ENCODE measurements at places on chromosomes 3 and 15.

GRCh38 chr3:65605876-65606432, 432.8 kb downstream of the MAGI1 start:
- DNase-seq = no peak

- no peak for DNase-seq
These were observed 140.3 kb downstream of the TBC1D5 start for GRCh38 chr3:17602126-17602525.

GRCh38 chr15:74259821-74260607, 23.9 kb downstream of the CCDC33 start:
- DNase-seq = no peak

- no peak for DNase-seq
These were observed 874 bp downstream of the ZNF662 start for GRCh38 chr3:42906848-42907183.

DNA sequence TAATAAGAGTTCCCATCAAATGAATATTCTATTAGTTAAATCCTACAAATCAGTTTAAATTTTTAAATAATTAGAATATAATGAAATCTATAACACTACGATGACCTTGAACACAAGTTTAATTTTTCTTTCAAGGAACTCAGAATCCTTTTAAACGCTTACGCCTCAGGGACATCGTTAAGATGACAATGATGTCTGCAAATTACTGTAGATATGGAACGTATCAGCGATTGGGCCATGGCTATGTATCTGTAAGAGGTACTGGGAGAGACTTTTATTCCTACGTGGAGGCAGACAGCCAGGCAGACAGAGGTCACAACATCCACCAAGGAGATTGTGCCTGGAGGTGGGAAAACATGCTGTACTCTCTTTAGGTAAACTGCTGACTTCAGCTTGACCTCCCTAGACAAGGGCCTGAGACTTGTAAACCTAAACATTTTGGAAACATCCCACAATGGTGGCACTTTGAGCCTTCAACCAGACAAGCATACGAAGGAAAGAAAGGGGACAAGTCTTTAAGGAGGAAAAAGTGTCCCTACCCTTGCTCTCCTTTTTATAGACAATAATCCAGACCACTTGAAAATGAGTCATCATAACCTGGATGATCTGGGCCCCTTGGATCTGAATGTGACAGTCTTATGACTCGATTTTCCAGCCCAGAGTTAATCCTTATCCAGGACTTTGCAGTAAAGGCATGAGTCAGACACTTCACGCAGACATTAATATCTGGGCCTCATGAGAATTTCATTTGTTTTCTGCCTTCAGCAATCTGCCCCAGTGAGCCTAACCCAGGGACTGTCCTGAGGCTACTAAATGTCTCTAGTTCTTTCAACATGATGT, 6.8 kb upstream of the LDHAL6B start:
- DNase-seq = no peak

DNA sequence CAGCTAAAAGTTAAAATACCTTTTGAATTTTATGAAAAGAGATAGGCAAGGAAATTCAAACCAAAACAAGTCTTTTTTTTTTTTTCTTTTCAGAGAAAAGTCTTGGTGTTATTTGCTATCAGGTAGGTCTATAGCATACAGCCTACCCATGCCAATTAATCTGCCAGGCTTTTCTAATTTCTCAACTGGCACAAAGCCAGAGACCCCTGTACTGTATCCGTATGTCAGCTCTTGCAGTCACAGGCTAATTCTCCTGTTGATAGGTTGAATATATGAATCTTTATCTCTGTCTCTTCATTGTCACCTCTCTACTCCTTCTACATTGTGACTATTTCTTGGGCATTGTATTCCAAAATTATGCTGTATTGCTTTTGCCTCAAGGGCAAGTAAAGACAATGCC, 133.4 kb downstream of the IL5RA start:
- DNase-seq = no peak

- DNase-seq = no peak
These were observed 18.7 kb downstream of the TMEM43 start for GRCh38 chr3:14143271-14144225.

DNA sequence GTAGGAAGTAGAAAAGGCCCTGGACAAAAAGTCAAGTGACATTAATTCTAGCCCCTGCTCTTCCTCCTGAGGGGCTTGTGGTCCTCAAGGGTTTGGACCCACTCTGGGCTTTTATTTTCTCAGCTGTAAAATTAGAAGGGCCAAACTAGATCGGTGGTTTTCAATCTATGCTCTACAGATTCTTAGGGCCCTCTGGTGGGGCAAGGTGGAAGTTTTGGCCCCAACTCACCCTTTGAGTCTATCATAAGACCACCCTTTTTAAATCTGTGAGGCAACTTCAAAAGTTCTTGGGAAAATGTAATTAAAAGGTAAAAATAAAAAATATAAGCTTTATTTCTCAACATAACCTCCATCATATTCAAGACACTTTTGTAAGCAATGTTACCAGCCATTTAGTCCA, 25.6 kb upstream of the CFAP161 start:
- no peak for DNase-seq

DNA sequence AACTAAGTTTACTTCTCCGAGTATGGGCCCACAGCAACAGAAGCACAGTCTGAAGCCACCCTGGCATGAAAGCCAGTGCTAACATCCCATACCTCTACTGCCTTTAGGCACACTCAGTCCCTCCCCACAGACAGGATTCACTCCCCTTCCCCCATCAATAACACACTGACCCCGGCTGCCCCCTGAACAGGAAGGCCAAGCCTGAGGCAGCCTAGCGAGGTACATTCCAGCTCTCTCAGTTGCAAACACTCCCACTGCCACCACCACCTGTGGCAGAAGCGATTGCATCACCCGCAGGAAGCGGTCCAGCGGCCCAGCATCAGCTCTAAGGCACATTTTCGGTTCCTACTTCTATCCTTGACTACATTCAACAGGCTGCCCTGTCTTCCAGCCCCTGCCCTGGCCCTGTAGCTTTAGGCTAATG, 7.0 kb upstream of the BMF start:
- peak; percentile 75 for DNase-seq

- DNase-seq = no peak
These were observed 183.9 kb downstream of the TPRG1 start for GRCh38 chr3:189355481-189356201.

DNA sequence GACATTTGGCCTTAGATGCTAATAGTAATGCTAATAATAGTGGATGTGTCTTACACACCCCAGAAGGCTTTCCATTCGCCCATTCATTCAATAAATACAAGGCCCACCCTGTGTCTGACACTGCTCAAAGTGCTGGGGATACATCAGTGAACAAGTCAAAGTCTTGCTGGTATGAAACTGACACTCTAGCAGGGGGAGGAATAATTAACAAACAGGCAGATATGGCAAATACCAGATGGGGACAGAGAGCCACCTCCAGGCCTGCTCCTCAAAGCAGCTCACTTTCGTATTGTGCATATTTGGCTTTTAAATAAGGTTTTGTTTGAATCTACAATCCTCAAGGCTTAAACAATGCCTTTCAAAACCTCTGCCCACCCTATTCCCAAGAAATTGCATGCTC, 28.3 kb upstream of the LYZL4 start:
- no peak for DNase-seq

DNA sequence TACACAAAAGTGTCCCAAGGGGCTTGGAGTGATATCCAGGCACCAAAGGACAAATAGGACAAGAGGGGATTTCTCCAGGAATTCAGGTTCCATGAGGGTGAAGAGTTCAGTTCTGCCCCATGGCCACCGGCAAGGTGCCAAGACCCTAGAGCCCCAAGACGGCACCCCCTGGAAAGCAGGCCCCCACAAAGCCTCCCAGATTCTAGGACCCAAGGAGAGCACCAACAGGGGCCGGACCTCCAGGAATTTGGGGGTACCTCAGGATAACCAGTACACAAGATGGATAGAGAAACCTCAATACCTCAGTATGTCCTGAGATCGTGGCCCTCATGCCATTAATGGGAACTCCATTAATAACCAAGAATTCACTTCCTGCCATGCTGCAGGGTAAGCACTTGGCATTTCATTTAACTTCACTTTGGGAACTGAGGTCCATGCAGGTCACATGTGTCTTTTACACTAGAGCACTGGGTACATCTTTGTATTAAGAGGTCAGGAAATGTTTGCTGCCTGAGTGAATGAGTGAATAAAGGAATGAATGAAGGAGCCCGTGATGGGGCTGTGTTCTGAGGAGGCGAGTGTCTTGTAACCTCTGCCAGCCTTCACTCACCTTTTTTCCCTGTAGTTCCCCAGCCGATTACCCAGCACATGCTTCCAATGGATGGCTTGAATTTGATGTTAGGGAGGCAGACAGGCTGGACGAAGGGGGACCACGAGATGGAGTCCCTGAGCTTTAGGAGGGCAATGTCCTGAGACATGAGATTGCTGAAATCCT, 15.5 kb upstream of the PRSS50 start:
- DNase-seq = no peak

- DNase-seq = no peak
These were observed 259 bp upstream of the CILP start for GRCh38 chr15:65211482-65211982.

DNA sequence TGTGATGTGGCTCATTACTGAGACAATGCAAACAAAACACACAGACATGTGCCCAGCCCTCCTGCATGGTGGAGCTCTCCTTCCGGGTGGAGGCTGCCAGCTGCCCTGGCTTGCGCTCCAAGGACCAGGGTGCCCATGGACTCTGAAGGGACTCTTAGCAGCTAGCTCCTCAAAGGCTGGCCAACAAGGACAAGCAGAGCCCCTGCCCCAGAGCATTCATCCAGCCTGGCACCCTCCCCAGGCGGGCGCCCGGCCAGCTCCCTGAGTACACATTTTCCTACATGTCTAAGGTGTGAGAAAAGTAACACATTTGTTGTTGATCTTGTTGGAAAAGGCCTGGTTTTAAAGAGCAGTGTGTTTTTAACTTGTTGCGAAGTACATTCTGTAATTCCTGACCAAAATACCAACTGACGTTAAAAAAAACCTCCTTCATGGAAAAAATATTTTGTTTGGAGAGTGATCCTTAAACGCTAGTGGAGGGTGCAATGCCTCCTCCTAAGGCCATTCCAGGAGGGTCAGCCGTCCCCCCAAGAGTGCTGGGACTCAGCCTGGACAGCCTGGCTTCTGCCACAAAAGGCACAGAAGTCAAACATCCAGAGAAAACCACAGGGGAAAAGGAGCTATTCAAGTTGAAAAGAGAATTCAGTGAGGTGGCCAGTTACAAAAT, 86.9 kb downstream of the KLF15 start:
- DNase-seq = no peak

GRCh38 chr3:50267280-50267913, 1.6 kb upstream of the SEMA3B start:
- DNase-seq = no peak

GRCh38 chr3:7029562-7029961, 168.6 kb downstream of the GRM7 start:
- no peak for DNase-seq

DNA sequence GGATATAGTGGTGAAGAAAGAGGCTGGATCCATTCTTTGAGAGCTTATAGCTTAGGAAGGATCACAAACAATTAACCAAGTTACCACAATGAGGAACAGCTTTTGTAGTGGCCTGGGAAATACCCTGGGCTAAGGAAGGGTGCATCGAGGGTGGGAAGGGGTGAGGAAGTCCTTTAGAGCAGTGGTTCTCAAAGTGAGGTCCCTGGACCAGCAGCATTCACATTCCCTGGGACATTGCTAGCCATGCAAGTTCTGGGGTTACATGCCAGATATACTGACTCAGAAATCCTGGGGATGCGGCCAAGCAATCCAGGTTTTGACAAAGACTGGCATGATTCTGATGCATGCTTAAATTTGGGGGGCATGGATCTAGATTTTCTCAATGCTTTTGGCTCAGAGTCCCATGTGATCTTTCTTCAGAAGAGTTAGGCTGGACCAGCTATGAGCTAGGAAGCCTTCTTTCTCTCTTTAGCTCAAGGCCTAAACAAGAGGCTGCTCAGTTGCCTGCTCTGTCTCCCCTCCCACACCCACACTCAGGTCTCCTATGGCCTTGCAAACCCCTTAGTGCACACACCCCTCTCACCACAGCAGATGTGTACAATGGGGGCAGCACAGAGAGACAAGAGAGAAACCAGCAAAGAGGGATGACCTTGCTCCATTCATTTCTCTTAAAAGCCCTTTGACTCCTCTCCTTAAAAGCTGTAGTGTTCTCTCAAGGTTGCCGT, 1.8 kb upstream of the CCR1 start:
- DNase-seq = no peak

DNA sequence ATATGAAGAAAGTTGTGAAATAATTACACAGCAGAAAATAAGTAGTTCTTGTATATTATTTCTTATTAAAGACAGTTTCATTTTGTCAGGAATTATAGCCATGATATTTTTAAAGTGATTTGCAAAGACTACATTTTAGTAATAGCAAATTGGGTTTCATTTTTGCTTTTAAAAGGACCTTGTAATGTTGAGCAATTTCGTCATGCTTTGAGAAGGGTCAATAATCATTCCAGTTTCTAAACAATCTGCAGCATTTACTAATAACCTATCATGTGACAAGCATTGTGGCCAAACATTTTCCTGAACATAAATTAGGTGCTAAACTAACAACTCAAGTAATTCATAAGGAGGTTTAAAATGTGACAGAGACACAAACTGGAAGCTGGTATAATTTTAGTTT, 214.4 kb upstream of the CBLB start:
- DNase-seq = no peak

GRCh38 chr3:126126811-126127431, 43.0 kb upstream of the SLC41A3 start:
- DNase-seq = no peak

GRCh38 chr3:157131861-157132260, 28.1 kb downstream of the CCNL1 start:
- DNase-seq = no peak

DNA sequence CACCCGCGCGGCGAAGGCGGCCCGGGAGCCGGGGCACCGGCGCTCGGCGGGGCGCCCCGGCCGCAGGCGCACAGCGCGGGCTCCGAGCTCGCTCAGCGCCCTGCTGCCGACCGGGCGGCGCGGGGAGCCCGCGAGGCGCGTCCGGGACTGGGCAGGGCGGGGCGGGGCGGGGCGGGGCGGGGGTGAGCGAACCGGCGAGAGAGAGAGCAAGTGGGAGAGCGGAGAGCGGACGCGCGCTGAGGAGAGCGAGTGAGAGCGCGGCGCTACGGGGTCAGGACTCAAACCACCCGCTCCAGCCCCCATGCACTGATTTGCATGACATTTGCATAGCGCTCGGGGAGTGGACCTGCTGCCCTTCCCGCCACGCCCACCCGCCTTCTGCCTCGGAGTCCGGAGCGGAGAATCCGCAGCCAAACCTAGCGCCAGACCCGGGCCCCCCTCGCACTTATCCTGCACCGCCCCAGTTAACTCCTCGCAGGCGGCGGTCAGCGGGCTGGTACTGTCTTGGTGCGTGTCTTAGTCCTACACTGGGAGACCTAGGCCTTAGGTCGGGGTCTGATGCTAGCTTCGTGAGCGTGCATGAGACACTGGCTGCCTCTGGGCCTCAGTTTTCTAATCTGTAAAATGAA, at the start of gene MYLK:
Gene MYLK, minus strand, starts transcription at position 130 of the 629 bp plus-strand sequence. CDS start 90,491 bp downstream, outside the sequence.
- peak; percentile 84 for DNase-seq

- no peak for DNase-seq
These were observed 233.5 kb downstream of the MYRIP start for GRCh38 chr3:40042752-40043443.

- peak; percentile 13 for DNase-seq
These were observed 316.0 kb upstream of the CBLB start for GRCh38 chr3:106184540-106185457.

Measured in GM13977 (cell line).